Right hindlimb (tissue), 1 donor: ENCODE measurements at places on chromosomes 7 and 10.

DNA sequence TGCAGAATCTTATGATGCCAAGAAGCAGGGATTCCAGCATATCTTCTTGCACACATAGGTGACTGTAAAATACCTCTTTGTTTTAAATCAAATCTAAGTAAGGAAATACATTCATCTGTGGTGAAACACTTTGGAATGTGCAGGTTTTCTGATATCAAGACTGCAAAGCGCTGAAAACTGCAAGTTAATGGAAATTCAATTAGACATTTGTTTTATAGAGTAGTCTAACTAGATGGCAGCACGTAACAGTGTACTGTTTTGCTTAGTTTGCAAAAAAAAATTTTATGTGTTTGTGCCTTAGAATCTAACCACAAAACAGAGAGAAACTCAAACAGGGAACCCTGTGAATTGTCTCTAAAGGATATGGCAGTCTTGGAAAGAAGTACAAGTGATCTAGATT lies 259.2 kb downstream of the HDAC9 start:
- DNase-seq: no peak

GRCh38 chr10:11162828-11163599 lies 145.3 kb downstream of the CELF2 start:
- DNase-seq: no peak

DNA sequence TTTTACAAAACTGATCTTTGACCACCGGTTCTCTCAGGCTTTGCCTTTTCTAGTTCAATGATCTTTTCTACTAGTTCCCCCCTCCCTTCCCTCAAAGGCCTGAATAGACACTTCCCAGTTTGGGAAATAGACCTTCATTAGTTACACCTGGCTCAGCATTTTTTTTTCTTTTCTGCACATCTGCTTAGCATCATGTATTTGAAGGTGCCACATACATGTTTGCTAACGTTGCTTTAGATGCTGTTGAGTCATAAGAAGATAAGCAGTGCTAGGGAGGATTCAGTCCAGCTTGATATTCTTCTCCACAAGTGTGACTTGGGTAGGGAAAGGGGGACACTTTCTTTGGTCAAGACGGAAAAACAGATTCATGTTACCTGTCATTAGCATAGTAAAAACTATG lies 78.3 kb downstream of the BICC1 start:
- DNase-seq: no peak

DNA sequence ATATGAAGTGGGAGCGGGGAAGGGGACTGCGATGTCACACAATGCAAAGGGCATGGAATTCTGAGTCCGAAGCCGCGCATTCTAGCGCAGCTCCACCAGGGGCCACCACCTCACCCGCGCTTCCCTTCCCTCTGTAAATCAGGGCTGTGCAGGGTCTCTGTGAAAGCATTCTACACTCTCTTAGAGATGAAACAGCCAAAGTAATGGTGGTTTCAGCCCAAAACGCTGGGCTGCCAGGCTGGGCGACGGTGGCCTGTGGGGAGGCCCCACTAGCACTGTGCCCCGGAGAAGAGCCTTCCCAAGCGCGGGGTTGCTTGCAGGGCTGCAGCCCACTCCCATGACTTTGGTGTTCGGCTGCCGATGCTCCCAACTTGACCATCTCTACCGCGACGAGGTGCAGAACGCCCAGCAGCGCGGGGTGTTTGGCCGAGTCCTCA lies 11.4 kb downstream of the ATG9B start:
- no peak for DNase-seq

GRCh38 chr10:99709480-99710229 lies 22.3 kb downstream of the COX15 start:
- no peak for DNase-seq

GRCh38 chr10:78217336-78217735 lies 183.7 kb downstream of the RPS24 start:
- no peak for DNase-seq
